Stimulated activated CD8-positive, alpha-beta memory T cell treated with anti-CD3 and anti-CD28 coated beads, Interleukin-2, amount 100 ng/mL, for 48 hours (primary cell): ENCODE measurements at places on chromosomes 2 and 18.

GRCh38 chr2:65746931-65747675 is 314.7 kb upstream of the SPRED2 start:
- no peak for DNase-seq

GRCh38 chr2:65388051-65388531 is 44.3 kb downstream of the SPRED2 start:
- no peak for DNase-seq

GRCh38 chr2:24220554-24221291 is 45.9 kb downstream of the FAM228A start:
- no peak for DNase-seq

- DNase-seq: no peak
Measured at GRCh38 chr2:42918041-42918440, 125.7 kb upstream of the HAAO start.

GRCh38 chr18:48675912-48676311 is 137.1 kb downstream of the CTIF start:
- no peak for DNase-seq

GRCh38 chr2:237440819-237441281 is 26.9 kb upstream of the COL6A3 start:
- no peak for DNase-seq

- DNase-seq: no peak
Measured at GRCh38 chr2:43812947-43813346, 25.7 kb downstream of the ABCG5 start.
